GDM1 (cell line): ENCODE measurements at places on chromosomes 1 and 21.
A peak's percentile ranks its signal among the peaks of the same experiment; 100 is the strongest.

DNA sequence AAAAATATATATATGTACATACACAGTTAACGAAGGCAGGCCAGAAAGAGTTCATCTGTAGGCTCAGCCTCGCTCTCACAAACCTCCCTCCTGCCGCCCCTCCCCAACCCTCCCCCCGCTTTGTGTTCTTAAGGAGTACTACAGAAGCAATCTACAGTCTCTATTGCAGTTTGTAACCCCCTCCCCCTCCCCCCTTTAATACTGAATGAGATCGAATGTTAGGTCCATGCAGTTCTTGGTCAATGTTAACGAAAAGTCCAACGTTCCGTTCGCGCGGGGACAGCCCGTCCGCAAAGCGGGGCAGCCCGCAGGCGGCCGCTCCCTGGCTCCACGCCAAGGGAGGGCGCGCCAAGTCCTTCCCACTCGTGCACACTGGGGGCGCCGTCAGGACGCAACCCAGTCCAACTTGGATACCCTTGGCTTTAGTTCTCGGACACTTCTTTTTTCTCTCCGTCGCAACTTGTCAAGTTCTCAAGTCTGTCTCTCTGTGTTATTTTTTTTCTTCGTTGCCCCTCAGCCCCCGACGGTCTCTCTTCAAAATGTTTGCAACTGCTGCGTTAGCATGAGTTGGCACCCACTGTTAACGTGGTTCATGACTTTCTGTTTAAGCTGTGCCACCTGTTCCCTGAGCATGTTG, 2.2 kb downstream of the JUN start:
- DNase-seq, result no peak

DNA sequence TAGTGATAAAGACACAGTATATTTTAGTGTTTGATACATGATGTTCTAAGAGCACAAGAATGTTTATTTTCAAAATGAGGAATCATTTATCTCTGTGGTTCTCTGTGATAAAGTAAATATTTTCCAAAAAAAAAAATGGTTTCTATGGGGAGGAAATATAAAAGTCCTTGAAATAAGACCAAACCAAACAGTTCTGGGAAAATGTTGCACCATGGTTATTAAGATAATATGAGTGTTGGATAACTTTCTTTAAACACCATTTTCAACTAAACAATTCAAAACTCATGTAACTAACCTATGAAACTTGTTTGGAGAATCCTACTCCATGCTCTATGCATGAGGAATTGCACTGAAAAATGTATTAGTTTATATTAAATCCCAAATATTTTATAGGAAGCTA, 184.6 kb downstream of the KCNT2 start:
- no peak for DNase-seq

DNA sequence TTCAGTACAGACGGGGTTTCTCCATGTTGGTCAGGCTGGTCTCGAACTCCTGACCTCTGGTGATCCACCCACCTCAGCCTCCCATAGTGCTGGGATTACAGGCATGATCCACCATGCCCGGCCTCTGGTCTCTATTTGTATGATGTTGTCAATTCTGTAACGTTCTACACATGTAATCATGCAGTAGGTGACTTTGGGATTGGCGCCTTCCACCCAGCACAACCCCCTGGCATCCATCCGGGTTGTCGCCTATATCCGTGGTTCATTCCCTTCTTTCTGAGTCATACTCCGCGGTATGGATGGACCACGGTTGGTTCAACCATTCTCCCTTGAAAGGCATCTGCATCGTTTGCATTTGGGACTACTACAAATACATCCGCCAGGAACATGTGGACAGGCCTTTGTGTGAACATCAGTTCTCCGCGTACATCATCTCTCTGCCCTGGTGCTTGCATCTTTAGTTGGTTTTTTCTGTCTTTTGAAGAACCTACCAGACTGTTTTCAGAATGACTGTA, 72.1 kb downstream of the PDE9A start:
- DNase-seq, result no peak

DNA sequence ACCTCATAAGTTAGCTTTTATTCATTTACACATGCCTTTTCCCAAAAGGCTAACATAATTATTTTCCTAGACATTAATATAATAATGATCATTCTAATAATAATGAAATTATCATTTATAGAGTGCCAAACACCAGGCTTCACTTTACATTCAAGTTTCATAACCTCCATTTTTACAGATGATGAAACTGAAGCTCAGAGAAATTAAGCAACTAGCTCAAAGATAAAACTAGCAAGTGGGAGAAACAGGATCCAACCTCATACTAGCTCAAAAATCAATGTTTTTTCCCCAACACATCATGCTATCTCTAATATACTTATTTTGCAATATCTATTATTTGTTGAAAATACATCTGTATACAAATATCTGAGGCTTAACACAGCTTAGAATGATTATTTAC, 14.0 kb downstream of the LPGAT1 start:
- DNase-seq, result no peak

DNA sequence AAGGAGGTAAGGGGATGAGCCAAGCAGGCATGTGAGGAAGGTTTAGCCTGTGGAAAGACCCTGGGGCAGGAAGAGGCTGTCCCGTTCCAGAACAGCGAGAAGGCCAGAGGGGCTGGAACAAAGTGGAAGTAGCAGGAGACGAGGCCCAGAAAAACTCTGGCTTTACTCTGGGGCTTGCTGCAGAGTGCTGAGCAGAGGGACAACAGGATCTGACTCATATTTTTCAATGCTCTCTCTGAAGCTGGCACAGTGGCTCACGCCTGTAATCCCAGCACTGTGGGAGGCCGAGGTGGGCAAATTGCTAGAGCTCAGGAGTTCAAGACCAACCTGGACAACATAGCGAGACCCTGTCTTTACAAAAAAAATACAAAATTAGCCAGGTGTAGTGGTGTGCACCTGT, 52.4 kb upstream of the PAX7 start:
- no peak for DNase-seq

- no peak for DNase-seq
Measured at GRCh38 chr1:108551137-108551862, 8.6 kb upstream of the EEIG2 start.

GRCh38 chr1:33400153-33400911, 30.6 kb downstream of the PHC2 start:
- DNase-seq, result no peak

DNA sequence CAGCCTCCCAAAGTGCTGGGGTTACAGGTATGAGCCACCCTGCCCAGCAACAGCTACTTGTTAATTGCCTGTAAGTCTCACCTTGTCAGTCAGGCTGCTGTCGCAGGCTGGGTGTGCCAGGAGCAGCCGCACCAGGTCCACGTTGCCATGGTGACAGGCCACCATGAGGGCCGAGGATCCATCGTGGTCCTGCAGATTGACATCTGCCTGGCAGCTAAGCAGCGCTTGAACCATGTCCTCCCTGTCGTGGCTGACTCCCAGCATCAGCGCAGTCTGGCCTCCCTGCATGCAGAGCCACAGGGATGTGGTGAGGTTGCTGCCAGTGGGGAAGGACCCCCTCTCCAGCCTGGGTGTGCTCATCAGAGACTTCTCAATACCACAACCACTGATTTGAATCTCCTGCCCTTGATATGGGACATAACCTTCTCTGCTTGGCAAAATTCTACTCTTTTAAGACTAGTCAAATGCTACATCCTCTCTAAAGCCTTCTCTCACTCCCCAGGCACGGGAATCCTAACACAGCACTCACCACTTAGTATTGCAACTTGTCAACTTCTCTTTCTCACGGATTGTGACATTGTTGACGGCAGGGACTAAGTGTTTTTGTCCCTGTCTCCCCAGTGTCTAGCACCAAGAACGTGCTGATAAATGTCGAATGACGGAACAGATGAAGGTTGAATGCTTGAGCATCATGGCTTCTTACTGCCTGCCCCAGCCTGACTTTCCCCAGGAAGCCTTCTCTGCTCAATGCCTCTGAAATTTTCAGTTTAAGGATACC, 52.9 kb downstream of the L1TD1 start:
- DNase-seq, result no peak

- no peak for DNase-seq
Measured at GRCh38 chr1:222079566-222079965, 337.7 kb upstream of the DUSP10 start.

DNA sequence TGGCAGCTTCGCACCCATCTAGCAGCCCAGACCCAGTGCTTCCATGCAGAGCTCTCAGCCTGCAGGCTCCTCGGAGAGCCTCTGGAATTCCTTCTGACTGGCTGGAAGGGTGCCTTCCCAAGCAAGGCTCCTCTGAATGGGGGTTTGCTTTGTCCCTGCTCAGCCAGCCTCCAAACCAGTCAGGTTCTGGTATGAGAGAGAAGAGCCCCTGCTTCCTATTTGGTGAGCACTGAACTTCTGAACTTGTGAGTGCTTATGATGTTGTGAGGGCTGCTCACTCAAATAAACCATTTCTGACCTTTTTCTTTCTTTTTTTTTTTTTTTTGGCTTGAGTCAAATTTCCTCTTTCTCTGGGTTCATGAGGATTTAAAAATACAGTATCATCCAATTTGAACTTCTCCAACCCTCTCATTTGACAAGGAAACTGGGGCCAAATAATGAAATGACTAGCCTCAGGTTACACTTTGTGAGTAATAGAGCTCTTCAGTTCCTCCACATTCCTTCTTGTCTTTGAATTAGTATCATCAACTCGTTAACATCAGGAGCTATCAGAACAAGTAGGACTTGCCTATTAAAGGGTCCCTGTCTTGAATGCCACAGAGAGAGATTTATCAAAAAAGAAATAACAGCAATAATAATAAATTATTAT, 39.6 kb downstream of the GFI1 start:
- peak; percentile 8 for DNase-seq

- no peak for DNase-seq
Measured at GRCh38 chr1:101728029-101728428, 268.7 kb downstream of the OLFM3 start.

DNA sequence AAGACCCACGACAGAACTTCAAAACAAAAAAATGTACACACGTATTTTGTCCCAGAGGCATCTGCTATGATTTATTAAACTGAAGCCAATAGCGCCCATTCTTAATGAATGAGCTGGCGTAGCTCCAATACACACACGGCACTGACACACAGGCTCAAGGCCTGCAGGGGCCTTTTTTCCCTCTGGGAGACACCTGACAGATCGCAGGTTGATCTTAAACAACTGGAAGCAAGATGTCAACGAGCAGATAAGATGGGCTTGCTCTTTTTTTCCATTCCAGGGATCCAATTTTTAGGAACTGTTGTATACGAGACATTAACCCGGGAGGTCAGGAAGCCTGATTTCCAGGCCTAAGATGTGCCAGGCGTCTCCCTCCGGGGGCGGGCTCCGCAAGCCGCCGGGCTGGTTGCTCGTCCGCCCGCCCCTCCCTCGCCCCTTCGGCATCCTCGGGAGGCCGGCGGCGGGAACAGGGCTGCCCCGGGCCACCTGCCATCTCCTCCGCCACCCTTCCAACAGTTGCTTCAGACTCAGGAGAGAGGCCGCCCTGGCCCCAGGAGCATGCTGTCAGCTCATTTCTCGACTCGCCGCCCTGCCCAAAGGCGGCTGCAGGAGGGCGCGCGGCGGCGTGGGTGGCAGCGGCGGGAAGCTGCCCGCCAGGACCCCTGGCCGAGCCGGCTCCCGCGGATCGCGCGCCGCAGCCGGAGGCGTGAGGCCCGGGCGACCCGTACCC, 735 bp downstream of the TTC13 start:
- DNase-seq, result no peak

- DNase-seq, result no peak
Measured at GRCh38 chr1:89760496-89760895, 60.3 kb upstream of the LRRC8D start.

DNA sequence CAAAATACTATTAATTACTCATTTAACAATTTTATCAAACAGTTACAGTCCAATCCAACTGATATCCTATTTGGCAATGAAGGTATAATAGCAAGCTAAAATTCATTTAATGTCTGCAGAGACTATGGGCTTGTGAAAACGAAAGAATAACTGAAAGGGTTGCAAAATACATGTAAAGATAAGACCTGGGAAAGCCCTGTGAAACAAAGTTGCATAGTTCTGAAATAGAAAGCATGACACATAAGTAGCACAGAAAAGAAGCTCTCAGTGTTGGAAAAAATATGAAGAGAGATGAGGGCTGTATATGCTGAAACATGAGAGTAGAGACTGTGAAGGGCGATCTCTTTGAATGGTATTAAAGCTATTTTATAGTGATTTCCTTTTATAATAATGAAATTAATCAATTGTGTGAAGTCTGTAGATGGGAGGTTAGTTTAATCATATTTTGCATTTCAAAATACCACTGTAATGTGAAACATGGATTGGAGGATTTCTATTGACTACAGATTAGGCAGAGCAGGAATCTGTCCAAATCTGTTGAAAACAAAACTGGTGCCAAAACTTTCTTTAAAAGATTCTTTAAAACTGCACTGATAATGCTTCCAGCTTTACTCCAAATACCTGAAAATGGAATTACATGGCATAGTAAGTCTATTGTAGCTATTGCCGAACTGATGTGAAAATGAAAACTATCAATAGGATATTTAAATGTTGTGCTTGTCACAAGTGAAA, 1518.9 kb upstream of the B3GALT2 start:
- DNase-seq, result no peak

DNA sequence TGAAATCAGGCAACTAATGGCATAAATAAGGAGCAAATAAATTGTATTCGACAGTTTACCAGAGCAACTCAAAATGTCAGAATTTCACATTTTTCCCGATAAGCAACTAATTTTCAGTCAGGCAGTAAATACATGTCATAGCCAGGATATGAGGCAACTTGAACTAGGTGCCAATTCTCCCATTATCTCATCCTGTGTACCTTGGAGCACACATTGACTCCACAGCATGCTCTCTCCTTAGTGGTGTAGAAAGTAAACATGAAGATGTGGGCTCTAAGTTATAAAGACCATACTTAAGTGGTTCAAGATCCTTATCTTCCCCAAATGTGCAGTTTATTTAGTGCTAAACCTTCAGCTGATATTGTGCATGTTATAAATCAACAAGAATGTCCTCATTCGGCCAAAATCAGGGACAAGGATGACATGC, 197.8 kb downstream of the VAV3 start:
- DNase-seq, result no peak

DNA sequence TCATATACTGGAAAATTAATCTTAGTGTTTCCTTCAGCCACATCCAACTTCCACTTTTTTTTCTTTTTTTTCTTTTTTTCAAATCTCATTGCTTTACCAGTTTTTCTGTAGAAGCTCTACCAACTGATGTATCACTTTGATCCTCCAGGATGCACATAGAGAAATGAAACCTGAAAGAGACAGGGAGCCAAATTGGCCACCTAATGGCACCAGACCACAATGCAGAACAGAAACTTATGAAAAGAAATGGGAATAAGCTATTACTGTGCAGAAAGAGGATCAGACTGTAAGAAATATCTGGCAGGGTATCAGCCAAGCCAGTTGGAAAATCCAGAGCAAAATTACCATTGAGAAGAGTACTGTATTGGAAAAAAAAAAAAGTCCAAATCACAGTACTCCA, 1514.2 kb downstream of the MRPL39 start:
- DNase-seq, result no peak

- no peak for DNase-seq
Measured at GRCh38 chr1:198667807-198668206, 29.0 kb downstream of the PTPRC start.

- DNase-seq, result no peak
Measured at GRCh38 chr1:225908013-225908640, 15.9 kb downstream of the PYCR2 start.
